ENCODE measurements at places on chromosomes 5 and 9. TPM values are rescaled to one million over a fixed set of nuclear protein-coding genes. Genes with fewer than 3 reads are reported as not detected.

Gene PTCH1
- 2.1 TPM for total RNA-seq

Gene THOC3
- 146 TPM for total RNA-seq

Gene AHRR
- total RNA-seq = 0.37 TPM

Gene FSD1L
- total RNA-seq = 0.51 TPM

Gene SSBP2
- 13.8 TPM for total RNA-seq
